ENCODE measurements at places on chromosomes 4 and X. TPM values are rescaled to one million over a fixed set of nuclear protein-coding genes. Genes with fewer than 3 reads are reported as not detected.

The REPS2 gene
- 37.5 TPM for total RNA-seq

DNA sequence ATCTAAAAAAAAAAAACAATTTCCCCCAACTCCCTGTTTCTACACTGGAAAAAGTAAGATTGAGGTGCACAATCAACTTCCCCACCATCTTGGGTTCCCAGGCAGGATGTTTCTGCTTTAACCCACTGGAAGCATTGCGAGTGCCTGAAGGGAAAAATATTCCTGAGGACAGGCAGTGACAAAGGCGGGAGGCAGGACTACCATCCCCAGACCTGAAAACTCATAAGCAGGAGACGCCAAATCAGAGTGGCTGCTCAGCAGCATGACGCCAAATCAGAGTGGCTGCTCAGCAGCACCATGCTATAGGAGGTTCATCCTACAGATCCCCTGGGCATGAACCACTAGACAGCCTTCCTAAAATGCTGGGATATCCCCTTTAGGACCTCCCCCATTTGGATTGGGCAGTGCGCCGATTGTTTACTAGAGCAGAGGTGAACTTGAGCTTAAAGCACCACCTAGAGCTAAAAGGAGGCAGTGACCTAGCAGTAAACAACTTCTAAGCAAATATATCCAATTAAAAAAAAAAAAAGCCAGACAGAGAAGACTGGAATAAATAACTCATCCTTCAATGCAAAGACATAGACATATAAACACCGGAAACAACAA is 35.0 kb upstream of the GK start:
- H3K4me1 ChIP-seq = no peaks in the 10 kb centered on the region
- H3K36me3 ChIP-seq = no peaks in the 10 kb centered on the region
- no peak for DNase-seq
- no peaks in the 10 kb centered on the region for H3K27me3 ChIP-seq

The ADGRG2 gene
- total RNA-seq = 2.0 TPM

The AMTN gene
- total RNA-seq = not detected

DNA sequence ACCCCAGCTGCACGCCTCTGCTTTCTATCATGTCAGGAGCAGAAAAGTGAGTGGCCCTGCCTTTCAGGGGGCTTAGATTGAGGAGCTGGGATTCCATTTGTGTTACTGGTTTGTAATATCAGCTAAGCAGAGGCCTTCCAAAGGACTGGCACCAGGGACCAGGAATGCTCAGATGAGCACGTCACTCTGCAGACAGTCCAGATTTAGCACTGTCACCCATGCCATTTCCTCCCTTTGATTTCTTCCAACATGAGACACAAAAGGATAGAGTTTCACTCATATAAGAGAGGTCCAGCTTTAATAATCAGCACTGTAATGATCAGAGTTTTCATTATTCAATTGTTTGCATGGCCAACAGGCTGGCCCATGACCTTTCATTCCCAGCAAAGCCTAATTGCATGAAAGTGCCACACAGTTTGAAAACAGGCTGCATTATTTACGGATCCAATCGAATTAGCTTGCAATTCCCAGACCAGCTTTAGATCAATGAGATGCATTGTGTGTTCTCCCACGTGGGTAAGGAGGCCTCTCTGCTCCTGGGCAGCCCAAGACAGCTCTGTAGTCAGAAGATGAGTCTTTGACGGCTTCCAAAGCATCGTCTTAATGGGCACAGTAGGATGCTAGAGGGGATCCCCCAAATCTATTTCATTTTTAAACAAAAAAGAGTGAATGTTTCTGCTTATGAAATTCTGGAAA is 9.8 kb upstream of the SLC2A9 start:
- no peaks in the 10 kb centered on the region for H3K27me3 ChIP-seq
- H3K4me3 ChIP-seq = no peak overlapping the region
- no peak for DNase-seq
- H3K27ac ChIP-seq = peak overlapping the region; percentile 60
- H3K4me1 ChIP-seq = peaks cover 39% of the 10 kb centered on the region
- H3K36me3 ChIP-seq = no peaks in the 10 kb centered on the region

DNA sequence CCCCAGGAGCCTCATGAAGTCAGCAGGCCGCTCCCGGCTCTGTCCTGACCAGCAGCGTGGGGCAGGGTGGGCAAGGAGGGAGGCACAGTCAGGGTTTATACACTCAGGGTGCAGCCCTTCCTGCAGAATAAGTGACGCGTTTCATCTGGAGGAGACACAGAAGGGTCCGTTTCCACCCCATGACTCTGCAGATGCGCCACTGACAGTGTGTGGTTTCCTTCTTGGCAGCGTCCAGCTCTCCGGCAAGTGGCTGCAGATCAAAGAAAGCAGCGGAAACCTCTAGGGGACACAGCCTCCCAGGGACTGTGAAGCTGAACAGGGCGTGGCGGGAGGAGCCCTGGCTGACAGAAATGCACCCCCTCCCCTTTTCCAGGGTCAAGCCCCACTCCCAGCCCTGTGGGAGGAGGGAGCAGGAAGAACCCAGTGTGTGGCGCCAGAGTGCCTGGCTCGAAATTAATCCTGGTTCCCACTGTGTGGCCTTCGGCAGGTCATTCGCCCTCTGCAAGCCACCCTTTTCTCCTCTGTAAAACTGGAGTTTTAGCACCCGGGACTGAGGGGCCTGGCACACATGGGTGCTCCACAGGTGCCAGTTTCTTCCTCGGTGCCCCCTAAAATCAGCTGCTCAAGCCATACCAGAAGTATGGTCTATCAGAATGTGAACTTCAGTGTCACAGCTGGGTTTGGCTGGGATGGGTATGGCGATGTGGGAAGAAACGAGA is 17.3 kb upstream of the TBC1D14 start:
- peaks cover 24% of the 10 kb centered on the region for H3K4me1 ChIP-seq
- H3K4me3 ChIP-seq = peak overlapping the region; percentile 7
- peak overlapping the region; percentile 37 for H3K27ac ChIP-seq
- no peaks in the 10 kb centered on the region for H3K36me3 ChIP-seq
- H3K27me3 ChIP-seq = no peaks in the 10 kb centered on the region
- DNase-seq = no peak

DNA sequence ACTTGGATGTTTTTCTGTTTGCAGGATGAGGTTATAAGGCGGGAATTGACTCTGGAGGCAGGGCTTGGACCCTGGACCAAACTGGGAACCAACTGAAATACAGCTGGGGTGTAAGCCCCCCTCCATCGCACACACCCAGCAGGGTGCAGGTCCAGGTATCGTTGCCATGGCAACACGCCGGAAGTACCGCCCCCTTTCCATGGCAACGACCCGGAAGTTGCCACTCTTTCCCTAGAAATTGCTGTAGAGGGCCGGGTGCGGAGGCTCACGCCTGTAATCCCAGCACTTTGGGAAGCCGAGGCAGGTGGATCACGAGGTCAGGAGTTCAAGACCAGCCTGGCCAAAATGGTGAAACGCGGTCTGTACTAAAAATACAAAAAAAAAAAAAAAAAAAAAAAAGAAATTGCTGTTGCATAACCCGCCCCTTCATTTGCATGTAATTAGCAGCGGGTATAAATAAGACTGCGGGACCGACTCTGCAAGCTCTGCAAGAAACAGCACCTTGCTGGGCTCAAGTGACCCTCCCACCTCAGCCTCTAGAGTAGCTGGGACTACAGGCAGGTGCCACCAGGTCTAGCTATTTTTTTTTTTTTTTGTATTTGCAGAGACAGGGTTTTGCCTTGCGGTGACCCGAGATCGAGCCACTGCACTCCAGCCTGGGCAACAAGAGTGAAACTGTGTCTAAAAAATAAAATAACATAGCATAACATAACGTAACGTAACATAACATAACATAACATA is 139.6 kb downstream of the CRLF2 start:
- H3K27me3 ChIP-seq = no peaks in the 10 kb centered on the region
- H3K4me3 ChIP-seq = no peak overlapping the region
- no peak overlapping the region for H3K27ac ChIP-seq
- H3K4me1 ChIP-seq = no peaks in the 10 kb centered on the region
- H3K36me3 ChIP-seq = no peaks in the 10 kb centered on the region
- no peak for DNase-seq

DNA sequence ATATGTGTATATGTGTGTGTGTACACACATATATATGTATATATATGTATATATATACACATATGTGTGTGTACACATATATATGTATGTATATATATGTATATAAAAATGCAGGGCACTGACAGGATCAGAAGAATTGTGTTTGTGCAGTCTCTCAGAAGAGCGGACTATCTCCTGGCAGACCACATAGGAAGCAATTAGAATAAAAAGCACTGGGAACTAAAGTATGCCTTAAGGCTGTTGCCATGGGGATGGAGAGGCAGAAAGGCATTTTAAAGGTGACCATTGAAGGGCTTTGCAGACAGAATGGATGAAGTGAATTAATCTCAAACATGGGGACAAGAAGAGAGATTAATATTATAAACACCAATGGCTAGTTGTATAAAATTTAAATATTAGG is 33.7 kb upstream of the USP51 start:
- H3K27ac ChIP-seq = no peak overlapping the region
- H3K27me3 ChIP-seq = no peaks in the 10 kb centered on the region
- H3K4me1 ChIP-seq = no peaks in the 10 kb centered on the region
- no peak overlapping the region for H3K4me3 ChIP-seq
- H3K36me3 ChIP-seq = no peaks in the 10 kb centered on the region

DNA sequence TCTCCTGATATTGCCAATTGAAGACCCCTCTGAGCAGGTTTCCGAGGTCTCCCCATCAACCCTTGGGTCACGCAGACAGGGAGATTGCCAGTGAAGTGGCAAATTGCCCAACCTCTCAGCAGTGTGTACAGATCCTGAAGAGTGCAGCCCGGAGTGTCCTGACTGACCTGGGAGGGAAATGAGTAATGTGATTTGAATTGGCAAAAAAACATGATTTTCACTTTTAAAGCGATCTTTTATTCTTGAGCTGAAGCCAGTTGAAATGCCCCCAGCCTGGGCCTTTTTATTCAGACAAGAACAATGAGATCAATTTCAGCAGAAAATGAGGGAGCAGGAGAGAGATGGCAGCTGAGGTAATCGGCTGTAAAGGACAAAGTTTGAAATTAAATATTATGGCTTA is 401.8 kb downstream of the RAPGEF2 start:
- peaks cover 6% of the 10 kb centered on the region for H3K4me1 ChIP-seq
- DNase-seq = no peak
- H3K36me3 ChIP-seq = no peaks in the 10 kb centered on the region
- peaks cover 13% of the 10 kb centered on the region for H3K27me3 ChIP-seq

DNA sequence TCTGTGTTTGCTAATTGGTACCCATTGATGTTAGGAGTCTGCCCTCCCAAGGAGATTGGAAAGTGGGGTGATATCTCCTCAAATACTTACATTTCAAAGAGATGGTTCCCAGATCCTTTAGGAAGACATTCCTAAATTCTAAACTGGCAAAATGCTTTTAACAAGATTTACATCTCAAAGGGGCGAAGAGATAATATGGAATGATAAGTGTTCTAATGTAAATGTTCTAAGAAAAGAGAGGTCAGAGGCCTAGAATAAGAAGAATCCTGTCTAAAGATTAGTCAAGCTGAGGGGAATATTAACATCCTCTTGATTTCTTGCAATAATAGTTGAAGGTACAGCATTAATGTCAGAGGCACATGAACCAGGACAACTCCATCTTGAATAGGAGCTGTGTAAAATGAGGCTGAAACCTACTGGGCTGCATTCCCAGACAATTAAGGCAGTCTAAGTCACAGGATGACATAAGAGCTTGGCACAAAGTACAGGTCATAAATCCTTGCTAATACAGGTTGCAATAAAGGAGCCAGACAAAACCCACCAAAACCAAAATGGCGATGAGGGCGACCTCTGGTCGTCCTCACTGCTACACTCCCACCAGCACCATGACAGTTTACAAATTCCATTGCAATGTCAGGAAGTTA is 2248.1 kb downstream of the ARAP2 start:
- no peak overlapping the region for H3K27ac ChIP-seq
- H3K4me1 ChIP-seq = no peaks in the 10 kb centered on the region
- H3K36me3 ChIP-seq = no peaks in the 10 kb centered on the region
- no peak for DNase-seq
- H3K4me3 ChIP-seq = no peak overlapping the region

DNA sequence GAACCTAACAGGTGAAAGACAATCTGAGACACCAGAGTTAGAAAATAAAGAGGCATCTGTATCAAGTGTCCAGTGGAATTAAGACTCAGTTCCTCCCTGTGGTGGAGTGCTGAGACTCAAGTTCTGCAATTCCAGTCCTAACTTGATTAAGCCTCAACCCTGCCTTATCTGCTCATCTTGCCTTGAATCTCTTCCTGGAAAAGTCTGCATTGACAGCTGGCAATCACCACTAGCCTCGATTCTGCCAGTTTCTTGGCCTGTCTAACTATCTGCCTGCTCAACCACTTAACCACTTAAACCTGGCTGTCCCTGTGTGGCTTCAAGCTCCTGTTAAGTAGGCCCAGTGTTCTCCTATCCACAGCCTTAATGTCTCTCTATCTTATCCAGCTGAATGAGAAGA is 22.4 kb upstream of the NEIL3 start:
- no peak for DNase-seq
- no peaks in the 10 kb centered on the region for H3K4me1 ChIP-seq
- no peak overlapping the region for H3K27ac ChIP-seq
- no peaks in the 10 kb centered on the region for H3K36me3 ChIP-seq

- no peaks in the 10 kb centered on the region for H3K4me1 ChIP-seq
- no peaks in the 10 kb centered on the region for H3K36me3 ChIP-seq
- H3K4me3 ChIP-seq = no peak overlapping the region
- DNase-seq = no peak
- no peak overlapping the region for H3K27ac ChIP-seq
These were observed 25.1 kb upstream of the SH3RF1 start for GRCh38 chr4:169295822-169296221.

GRCh38 chrX:14630733-14631132 is 101.4 kb downstream of the GLRA2 start:
- DNase-seq = no peak
- no peaks in the 10 kb centered on the region for H3K27me3 ChIP-seq
- H3K4me1 ChIP-seq = no peaks in the 10 kb centered on the region
- H3K4me3 ChIP-seq = no peak overlapping the region

The BTC gene
- total RNA-seq = 40.6 TPM

The SLC39A8 gene
- total RNA-seq = 6.1 TPM

The OPRPN gene
- not detected for total RNA-seq

GRCh38 chr4:2811830-2812611 is 19.1 kb downstream of the SH3BP2 start:
- H3K36me3 ChIP-seq = no peaks in the 10 kb centered on the region
- no peak for DNase-seq
- peaks cover 62% of the 10 kb centered on the region for H3K4me1 ChIP-seq

GRCh38 chr4:121154103-121154515 is 10.0 kb downstream of the TNIP3 start:
- no peak overlapping the region for H3K4me3 ChIP-seq
- H3K27ac ChIP-seq = no peak overlapping the region
- DNase-seq = no peak
- no peaks in the 10 kb centered on the region for H3K36me3 ChIP-seq

DNA sequence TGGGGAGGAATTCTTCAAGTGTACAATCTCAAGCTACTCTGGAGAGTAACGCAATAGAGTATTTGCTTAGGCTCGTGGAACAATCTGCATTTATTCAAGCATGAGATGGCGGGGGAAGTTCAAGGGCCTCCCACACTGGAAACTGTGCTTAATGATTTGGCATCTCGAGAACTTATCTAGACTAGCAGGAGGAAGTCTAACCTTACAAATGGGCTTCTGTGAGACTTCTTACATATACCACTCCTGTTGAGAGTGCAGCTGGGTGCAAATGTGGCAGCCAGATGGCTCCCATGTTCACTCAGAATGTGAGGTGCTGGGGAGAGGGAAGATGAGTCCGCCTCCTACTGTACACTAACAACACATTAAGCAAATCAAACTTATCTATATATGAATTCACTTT is 29.3 kb upstream of the PTPN13 start:
- H3K27me3 ChIP-seq = no peaks in the 10 kb centered on the region
- DNase-seq = no peak
- H3K36me3 ChIP-seq = no peaks in the 10 kb centered on the region
- no peak overlapping the region for H3K4me3 ChIP-seq
- H3K27ac ChIP-seq = no peak overlapping the region
- no peaks in the 10 kb centered on the region for H3K4me1 ChIP-seq

All from esophagus muscularis mucosa (tissue), 4 donors.